ENCODE measurements at places on chromosomes 2 and 18.

GRCh38 chr2:9617296-9617695, 13.5 kb downstream of the YWHAQ start:
- DNase-seq, result no peak

GRCh38 chr18:61402726-61403125, 69.5 kb downstream of the CDH20 start:
- no peak for DNase-seq

GRCh38 chr2:110732422-110733413, at the start of gene ACOXL:
TSS of gene ACOXL (plus strand) at chr2:110732573. CDS start at chr2:110768390, 35,817 bp downstream.
- DNase-seq, result no peak

DNA sequence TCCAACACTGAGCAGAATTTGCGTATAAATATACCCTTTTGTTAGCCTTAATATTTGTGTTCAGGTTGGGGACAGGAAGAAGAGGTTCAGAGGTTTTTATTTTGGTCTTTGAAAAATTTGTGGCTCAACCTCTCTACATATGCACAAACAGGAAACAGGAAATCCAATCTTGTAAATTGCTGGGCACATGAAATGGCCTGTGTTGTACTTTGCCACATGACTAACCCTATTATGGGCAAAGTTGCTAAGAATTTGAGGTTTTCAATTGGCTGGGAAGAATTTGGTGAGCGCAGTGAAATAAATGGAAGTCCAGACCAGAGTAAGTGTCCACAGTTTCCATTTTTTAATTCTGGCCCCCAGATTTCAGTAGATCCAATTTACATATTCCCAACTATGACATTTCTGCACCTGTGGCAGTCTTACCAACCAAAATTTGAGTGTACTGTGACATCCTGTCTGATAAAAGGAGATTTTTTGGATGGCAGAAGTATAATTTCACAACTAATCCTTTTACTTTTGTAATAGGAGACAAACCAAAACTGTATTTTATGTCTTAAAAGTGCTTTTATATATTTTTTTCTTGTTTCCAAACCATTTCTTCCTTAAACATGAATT, 63.6 kb downstream of the COX7A2L start:
- DNase-seq, result no peak

DNA sequence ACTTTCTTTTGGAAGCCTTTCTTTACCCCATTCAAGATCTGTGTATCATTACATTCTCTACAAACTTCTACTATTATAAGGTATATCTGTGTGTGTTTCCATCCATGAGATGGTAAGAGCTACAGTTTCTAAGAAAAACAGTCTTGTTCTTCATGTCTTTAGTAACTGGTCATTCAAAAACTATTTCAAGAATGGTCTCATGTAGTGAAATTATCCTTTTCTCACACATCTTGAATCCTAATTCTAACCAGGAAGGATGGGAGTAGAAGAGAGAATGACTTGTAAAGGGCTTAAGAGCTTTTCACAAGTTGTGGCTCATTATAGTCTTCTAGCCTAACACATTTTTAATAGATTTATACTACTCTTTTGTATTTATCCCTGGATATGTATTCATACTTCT, 47.3 kb downstream of the ROCK1 start:
- no peak for DNase-seq

DNA sequence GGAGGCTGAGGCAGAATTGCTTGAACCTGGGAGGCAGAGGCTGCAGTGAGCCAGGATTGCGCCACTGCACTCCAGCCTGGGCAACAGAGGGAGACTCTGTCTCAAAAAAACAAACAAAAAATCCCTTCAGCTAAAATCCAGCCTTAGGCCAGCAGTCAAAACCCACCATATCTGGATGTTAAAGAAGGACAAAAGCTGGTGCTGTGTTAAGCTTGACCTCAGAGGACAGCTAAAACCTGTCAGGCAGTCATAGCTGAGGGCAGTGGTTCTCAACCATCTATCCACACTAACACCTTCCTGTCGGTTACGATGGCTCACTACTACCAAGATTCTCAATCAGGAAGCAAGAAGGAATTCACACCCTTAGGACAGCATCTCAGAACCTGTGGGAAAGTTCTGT, 9.6 kb downstream of the PTRHD1 start:
- no peak for DNase-seq

DNA sequence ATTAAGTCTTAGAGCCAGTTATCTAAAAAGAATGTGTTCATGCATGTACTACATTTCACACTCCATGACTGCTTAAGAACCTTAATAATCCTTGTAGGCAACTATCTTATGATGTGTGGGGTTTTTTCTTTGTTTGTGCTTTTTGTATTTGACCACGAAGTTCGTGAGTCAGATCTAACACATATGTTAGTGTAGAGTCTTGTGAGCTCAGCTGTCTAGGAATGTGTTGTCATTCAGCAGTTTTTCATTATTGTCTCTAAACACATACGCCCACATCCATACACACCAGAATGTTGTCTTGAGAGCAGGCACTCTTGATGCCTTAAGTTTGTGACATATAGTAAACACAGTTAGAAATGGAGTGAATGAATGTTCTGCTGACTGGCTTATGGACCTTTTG, 38.4 kb downstream of the CAB39 start:
- no peak for DNase-seq
